B cell (primary cell): ENCODE measurements at places on chromosomes 16 and 17. TPM values are rescaled to one million over a fixed set of nuclear protein-coding genes. Genes with fewer than 3 reads are reported as not detected.

The CX3CL1 gene
- total RNA-seq = not detected in 2 replicates

DNA sequence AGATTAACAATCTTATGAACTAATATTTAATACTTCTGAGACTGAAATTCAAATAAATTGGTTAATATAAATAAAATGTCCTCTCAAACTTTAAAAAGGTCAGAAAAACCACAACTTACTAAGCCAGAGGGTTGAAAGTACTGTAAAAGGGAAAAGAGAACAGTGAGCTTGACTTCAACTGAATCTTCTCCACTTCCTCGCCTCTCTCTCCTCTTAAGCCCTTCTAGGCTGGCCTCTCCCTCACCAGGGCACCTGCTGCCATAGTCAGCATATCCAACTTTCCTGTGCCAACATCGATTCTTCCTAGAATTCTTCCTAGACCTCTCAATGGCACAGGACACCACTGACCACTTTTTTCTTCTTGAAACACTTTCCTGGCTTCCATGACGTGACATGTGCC is 19.4 kb downstream of the GNA13 start:
- no peak for DNase-seq
- H3K4me1 ChIP-seq = peaks cover 82% of the 10 kb centered on the region
- no peaks in the 10 kb centered on the region for H3K27me3 ChIP-seq
- no peaks in the 10 kb centered on the region for H3K36me3 ChIP-seq

DNA sequence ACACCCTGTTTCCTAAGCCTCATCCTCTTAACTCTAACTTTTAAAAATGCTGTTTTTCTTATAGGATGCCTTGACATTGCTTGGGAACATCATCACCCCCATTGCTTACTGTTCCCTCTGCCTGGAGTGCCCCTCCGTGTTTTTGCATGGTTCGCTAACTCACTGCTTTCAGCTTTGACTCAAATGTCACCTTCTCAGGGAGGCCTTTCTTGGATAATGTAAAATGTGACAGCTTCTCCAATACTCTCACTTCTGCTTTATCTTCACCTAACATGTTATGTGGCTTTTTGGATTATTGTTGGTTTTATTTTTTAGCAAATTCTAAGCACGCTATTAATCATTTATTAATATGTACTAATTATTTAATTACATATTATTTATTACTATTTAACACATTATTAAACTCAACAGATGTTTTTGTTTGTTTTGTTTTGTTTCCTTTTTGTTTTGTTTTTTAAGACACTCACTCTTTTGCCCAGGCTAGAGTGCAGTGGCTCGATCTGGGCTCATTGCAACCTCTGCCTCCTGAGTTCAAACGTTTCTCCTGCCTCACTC is 3.8 kb downstream of the CRYM start:
- no peaks in the 10 kb centered on the region for H3K36me3 ChIP-seq
- H3K4me1 ChIP-seq = peaks cover 34% of the 10 kb centered on the region
- DNase-seq = peak; percentile 16
- H3K4me3 ChIP-seq = no peak overlapping the region

The HCRT gene
- not detected in 2 replicates for total RNA-seq

The SULT1A1 gene
- 4.2 and 5.0 TPM in 2 replicates for total RNA-seq

The KIAA0753 gene
- 28.7 and 29.1 TPM in 2 replicates for total RNA-seq

DNA sequence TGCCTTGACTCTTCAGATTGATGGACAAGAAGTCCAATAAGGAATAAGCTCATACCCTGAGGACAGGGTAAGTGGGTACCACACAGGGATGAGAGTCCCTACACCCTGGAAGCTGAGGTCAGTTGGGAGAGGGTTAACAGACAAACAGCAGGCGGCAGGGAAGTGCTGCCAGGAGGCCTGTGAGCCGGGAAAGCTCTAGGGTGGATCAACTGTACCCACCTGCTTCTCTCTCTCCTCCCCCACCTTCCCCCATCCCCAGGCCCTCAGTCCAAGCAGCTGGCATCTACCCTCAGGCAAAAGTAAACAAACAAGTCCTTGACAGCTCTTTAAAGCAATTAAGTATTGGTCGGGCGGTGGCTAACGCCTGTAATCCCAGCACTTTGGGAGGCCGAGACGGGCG is 20.7 kb upstream of the MYLK3 start:
- DNase-seq = no peak
- H3K27ac ChIP-seq = no peak overlapping the region
- H3K27me3 ChIP-seq = no peaks in the 10 kb centered on the region
- H3K4me1 ChIP-seq = no peaks in the 10 kb centered on the region

DNA sequence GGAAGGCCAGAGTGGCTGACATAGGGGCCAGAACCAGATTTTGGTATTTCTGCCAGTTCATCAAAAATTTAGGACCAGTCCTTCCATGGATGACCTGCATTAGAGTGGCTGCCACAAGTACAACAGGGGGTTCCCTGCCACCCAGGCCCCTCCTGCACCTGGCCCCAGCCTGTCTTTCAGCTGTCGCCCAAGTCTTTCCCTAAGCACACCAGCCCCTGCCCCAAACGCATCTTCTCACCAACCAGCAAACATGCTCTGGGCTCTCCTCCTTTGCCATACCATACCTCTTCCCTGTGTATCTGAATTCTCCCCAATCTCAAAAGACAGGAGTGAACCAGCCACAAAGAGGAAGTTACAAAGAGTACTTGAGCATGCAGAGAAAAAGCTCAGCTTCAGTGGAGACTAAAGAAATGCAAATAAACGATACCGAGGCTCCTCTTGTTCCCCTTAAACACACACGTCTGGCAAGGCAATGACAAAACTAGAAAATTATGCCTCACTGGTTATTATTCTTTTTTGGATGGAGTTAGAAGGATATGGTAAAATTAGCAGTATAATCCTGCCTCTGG is 130.6 kb downstream of the DYNLRB2 start:
- H3K4me1 ChIP-seq = peaks cover 51% of the 10 kb centered on the region
- H3K36me3 ChIP-seq = no peaks in the 10 kb centered on the region
- peaks cover 7% of the 10 kb centered on the region for H3K27me3 ChIP-seq
- no peak overlapping the region for H3K27ac ChIP-seq

The INPP5K gene
- total RNA-seq = 76.7 and 77.9 TPM in 2 replicates

The C1QTNF8 gene
- total RNA-seq = not detected in 2 replicates

GRCh38 chr17:10482252-10482651 is 12.9 kb upstream of the MYH4 start:
- DNase-seq = no peak
- no peaks in the 10 kb centered on the region for H3K4me1 ChIP-seq
- H3K27me3 ChIP-seq = no peaks in the 10 kb centered on the region

DNA sequence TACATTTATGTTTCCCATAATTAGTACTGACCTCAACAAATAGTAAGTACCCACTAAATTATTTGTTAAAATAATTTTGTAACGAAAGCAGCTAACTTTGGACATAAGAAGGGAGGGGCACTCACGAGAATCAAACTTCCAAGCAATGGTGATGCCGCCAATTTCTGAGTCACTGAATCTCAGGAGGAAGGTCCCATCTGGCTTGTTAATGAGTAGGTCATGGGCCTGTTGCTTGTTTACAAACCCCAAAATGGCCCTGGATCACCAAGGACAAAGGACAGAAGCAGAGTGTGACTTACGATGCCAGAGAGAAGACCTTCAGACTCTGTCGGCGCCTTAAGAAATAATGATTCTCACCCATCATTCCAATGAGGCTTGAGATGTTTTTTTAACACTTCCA is 15.8 kb upstream of the GHDC start:
- H3K36me3 ChIP-seq = peaks cover 19% of the 10 kb centered on the region
- DNase-seq = no peak
- no peaks in the 10 kb centered on the region for H3K27me3 ChIP-seq
- no peak overlapping the region for H3K4me3 ChIP-seq
- H3K4me1 ChIP-seq = no peaks in the 10 kb centered on the region

DNA sequence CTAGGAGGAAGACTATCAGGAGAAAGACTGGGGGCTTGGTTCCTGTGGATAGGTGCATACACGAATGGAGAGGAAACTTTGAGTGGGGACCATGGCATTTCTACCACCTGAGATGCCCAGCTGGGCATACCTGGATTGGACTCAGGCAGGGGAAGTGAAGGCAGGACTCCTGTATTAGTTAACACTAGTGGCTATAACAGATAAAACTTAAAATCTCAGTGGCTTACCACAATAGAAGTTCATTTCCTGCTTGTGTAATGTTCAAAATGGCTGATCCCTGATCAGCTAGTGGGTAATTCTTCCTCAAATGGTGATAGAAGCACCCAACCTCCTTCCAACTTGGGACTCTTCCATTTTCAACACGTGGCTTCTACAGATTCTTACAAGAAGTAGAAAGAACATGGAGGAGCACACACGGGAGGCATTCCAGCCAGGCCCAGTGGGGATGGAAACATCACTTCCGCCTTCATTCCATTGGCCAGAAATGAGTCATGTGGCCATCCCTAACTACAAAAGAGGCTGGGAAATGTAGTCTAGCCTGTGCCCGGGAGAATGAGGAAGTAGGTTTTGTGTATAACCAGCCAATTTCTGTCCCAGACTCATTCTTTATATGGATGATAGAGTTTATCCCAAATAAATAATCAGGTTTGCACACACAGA is 112.1 kb downstream of the UTP18 start:
- H3K27me3 ChIP-seq = peaks cover 9% of the 10 kb centered on the region
- no peak overlapping the region for H3K27ac ChIP-seq
- H3K4me1 ChIP-seq = no peaks in the 10 kb centered on the region
- H3K36me3 ChIP-seq = no peaks in the 10 kb centered on the region
- DNase-seq = peak; percentile 59
- H3K4me3 ChIP-seq = no peak overlapping the region

DNA sequence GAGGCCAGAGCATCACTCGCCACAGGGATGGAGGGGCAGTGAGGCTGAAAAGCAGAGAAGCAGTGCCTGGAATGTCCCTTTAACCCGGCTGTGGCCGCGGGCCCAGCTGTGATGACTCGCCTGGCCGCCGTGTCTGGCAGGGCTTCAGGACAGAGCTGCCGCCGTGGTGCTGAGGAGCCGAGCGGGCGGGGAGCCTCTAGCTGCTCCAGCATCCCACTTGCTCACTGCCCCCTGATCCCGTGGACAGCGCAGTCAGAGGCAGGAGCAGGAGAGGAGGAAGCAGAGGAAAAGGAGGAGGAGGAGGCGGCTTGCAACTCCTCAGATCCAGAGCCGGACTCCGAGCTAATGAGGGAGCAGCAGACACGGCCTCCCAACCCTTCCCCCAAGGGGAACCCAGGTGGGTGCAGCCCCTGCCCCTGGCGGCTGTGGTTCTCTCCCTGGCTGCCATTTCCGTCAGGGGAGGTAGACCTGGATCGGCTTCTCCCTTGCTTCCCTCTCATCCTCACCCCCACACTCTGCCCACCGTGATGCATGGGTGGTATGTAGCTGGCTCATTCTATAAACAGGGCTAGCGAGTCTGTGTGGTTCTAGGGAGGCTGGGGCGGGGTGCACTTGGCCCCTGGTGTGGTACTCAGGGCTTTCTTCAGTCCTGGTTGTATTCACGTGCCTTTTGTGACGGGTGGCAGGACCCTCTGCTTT is 165.7 kb downstream of the CMIP start:
- H3K4me1 ChIP-seq = peaks cover 13% of the 10 kb centered on the region
- no peak overlapping the region for H3K27ac ChIP-seq
- H3K4me3 ChIP-seq = no peak overlapping the region
- no peaks in the 10 kb centered on the region for H3K36me3 ChIP-seq

The TRIM65 gene
- 39.2 and 40.7 TPM in 2 replicates for total RNA-seq

The TMEM235 gene
- total RNA-seq = not detected in 2 replicates

The TNP2 gene
- total RNA-seq = not detected in 2 replicates
